ENCODE measurements at places on chromosomes 4 and X. TPM values are rescaled to one million over a fixed set of nuclear protein-coding genes. Genes with fewer than 3 reads are reported as not detected.

- peak; percentile 95 for DNase-seq
- peak overlapping the region; percentile 47 for H3K27ac ChIP-seq
- H3K4me3 ChIP-seq: no peak overlapping the region
- H3K27me3 ChIP-seq: peaks cover 16% of the 10 kb centered on the region
Measured at GRCh38 chr4:74624351-74625151, 169.8 kb downstream of the BTC start.

The NHSL2 gene
- total RNA-seq: 14.8 TPM

The MAOB gene
- 0.77 TPM for total RNA-seq

- H3K27ac ChIP-seq: no peak overlapping the region
- DNase-seq: no peak
- H3K4me3 ChIP-seq: no peak overlapping the region
- no peaks in the 10 kb centered on the region for H3K36me3 ChIP-seq
- peaks cover 12% of the 10 kb centered on the region for H3K4me1 ChIP-seq
Measured at GRCh38 chr4:101973361-101973760, 182.8 kb downstream of the BANK1 start.

- H3K27me3 ChIP-seq: no peaks in the 10 kb centered on the region
- peaks cover 15% of the 10 kb centered on the region for H3K4me1 ChIP-seq
- H3K27ac ChIP-seq: no peak overlapping the region
- DNase-seq: peak; percentile 75
- no peaks in the 10 kb centered on the region for H3K36me3 ChIP-seq
- H3K4me3 ChIP-seq: no peak overlapping the region
Measured at GRCh38 chr4:169971456-169972015, 54.7 kb downstream of the MFAP3L start.

- H3K4me3 ChIP-seq: no peak overlapping the region
- peaks cover 47% of the 10 kb centered on the region for H3K4me1 ChIP-seq
- peak overlapping the region; percentile 71 for H3K27ac ChIP-seq
- peak; percentile 80 for DNase-seq
Measured at GRCh38 chr4:176840166-176840565, 47.4 kb upstream of the VEGFC start.

The MAGEA4 gene
- not detected for total RNA-seq

GRCh38 chrX:70525733-70526132 lies 81.1 kb downstream of the DLG3 start:
- no peak for DNase-seq
- H3K27me3 ChIP-seq: no peaks in the 10 kb centered on the region
- H3K4me3 ChIP-seq: no peak overlapping the region
- no peak overlapping the region for H3K27ac ChIP-seq
- H3K36me3 ChIP-seq: no peaks in the 10 kb centered on the region
- no peaks in the 10 kb centered on the region for H3K4me1 ChIP-seq

DNA sequence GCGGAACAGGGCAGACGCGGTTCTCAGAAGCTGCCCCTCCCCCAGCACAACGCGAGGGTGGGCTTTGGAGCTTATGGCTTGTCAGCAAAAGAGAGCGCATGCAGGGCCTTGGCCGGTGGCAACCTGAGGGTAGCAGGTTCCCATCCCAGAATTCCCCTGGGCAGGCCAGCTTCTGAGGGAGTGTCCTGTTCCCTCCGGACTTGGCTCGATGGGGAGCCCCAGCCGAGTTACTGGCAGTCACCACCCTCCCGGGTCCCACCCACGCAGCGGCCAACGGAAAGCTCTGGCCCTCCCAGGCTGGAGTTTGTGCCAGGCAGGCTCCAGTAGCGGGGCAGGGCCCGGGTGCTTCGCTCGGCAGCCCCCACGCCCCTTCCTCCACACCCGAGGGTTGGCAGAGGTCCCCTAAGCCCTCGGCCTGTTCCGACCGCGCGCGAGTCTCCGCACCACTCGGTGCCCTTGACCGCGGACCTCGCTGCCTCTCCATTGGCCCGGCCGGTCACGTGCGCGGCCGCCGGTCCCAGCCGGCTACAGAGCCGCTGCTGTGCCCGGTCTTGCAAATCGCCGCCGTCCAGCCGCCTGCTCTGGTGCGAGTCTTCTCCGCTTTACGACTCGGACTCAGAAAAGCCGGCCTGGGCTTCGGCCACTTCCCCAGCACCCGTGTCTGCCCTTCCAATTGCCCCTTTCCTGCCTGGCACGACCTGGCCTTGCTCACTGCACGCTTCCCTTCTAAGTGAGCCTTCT lies 20.9 kb upstream of the MTM1 start:
- H3K36me3 ChIP-seq: no peaks in the 10 kb centered on the region
- H3K4me1 ChIP-seq: peaks cover 18% of the 10 kb centered on the region
- no peaks in the 10 kb centered on the region for H3K27me3 ChIP-seq
- peak; percentile 23 for DNase-seq
- peak overlapping the region; percentile 42 for H3K4me3 ChIP-seq

GRCh38 chrX:19410259-19410658 lies 66.5 kb downstream of the PDHA1 start:
- no peak for DNase-seq
- no peaks in the 10 kb centered on the region for H3K4me1 ChIP-seq
- no peak overlapping the region for H3K4me3 ChIP-seq
- H3K27me3 ChIP-seq: no peaks in the 10 kb centered on the region
- H3K36me3 ChIP-seq: no peaks in the 10 kb centered on the region
- H3K27ac ChIP-seq: no peak overlapping the region

DNA sequence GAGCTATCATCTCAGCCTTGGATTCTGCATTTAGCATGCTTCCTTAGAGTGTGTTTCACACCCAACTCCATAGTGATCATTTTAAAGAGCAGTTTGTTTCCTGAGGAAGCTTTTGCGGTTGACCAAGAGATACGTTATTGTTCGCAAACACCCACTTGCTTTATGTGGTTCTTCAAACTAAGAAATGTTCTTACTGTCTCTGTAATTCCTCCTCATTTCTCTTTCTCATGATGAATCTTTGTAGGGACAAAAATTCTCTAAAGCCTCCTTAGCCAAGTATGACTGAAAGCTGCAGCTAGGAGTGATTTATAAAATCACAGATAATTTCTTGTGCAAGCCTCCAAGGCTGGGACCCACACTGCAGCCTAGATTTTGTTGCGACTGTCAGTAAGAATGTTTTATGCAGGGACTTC lies 10.0 kb downstream of the TNIP3 start:
- H3K4me3 ChIP-seq: no peak overlapping the region
- no peaks in the 10 kb centered on the region for H3K27me3 ChIP-seq
- no peaks in the 10 kb centered on the region for H3K36me3 ChIP-seq
- DNase-seq: no peak

GRCh38 chr4:3791256-3791655 lies 25.1 kb downstream of the ADRA2C start:
- no peaks in the 10 kb centered on the region for H3K36me3 ChIP-seq
- no peak overlapping the region for H3K4me3 ChIP-seq
- no peaks in the 10 kb centered on the region for H3K27me3 ChIP-seq
- DNase-seq: no peak

GRCh38 chr4:164177753-164178152 lies 576.2 kb upstream of the SMIM31 start:
- H3K27me3 ChIP-seq: no peaks in the 10 kb centered on the region
- H3K36me3 ChIP-seq: no peaks in the 10 kb centered on the region
- no peak for DNase-seq
- no peak overlapping the region for H3K4me3 ChIP-seq
- no peak overlapping the region for H3K27ac ChIP-seq

DNA sequence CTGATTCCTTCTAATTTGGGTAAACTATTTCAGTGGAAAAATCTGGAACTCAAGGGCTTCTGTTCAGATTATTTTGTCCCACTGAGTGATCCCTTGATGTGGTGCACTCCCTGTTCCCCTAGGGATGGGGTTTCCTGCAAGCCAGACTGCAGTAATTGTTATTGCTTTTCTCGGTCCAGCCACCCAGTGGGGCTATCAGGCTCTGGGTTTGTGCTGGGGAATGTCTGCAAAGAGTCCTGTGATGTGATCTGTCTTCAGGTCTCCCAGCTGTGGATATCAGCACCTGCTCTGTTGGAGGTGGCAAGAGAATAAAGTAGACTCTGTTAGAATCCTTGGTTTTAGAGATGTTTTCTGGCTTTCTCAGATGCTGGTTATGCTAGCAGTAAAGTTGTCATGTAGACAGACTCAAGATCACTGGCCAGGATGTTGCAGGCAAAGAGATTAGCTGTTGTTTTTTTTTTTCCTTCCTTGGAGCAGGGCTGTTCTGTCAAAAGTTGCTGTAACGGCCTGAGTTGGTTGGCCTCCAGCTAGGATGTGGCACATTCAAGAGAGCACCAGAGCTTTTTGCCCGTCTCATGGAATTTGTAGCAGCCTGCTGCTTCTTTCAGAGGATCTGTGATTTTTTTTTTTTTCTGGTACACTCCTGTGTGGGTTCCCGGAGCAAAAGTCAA lies 1314.0 kb downstream of the PCDH19 start:
- DNase-seq: no peak
- H3K27me3 ChIP-seq: no peaks in the 10 kb centered on the region
- no peaks in the 10 kb centered on the region for H3K36me3 ChIP-seq
- H3K4me3 ChIP-seq: no peak overlapping the region

The MRFAP1 gene
- 278 TPM for total RNA-seq

DNA sequence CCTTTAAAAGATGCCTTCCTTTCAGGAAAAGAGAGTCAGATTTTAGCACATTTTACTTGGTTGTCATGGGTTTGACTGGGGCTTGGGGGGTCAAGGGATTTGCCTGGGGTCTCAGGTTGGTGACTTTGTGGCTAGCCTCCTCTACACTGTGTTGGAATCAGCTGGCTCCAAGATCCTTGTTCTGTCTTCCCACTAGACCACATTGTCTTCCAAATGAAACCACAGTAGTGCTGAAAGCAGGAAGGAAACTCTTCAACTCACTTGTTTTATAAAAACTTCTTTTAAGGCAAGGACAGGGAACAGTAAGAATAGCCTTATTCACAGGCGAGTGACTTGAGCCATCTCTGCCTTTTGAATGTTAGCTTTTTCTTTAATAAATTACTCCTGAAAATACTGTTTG lies 37.0 kb upstream of the OTUD4 start:
- H3K36me3 ChIP-seq: no peaks in the 10 kb centered on the region
- no peak overlapping the region for H3K27ac ChIP-seq
- no peaks in the 10 kb centered on the region for H3K27me3 ChIP-seq
- H3K4me1 ChIP-seq: no peaks in the 10 kb centered on the region
- no peak overlapping the region for H3K4me3 ChIP-seq

The DIPK2B gene
- not detected for total RNA-seq
